Activated CD4-positive, alpha-beta T cell treated with anti-CD3 and anti-CD28 coated beads for 4 hours (primary cell): ENCODE measurements at places on chromosomes 13 and 19.

DNA sequence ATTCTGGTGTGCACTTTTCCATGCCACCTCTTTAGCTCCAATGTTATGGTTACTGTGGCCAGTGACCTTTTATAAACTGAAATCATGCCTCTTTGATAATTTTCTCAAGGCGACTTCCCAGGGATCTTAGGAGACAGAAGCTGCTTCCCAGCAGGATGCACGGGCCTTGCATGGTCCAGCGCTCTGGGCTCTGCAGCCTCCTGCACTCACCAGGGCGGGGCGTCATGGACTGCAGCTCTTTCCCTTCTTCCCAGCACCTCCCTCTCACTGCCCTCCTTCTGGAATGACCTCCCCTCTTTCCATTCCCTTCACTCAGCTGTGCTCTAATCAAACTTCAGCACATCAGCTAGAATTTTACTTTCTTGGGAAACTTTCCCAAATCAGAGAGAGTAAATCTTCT lies 318.3 kb downstream of the IRS2 start:
- DNase-seq: no peak

GRCh38 chr13:67372868-67373464 lies 142.8 kb upstream of the PCDH9 start:
- DNase-seq: no peak

DNA sequence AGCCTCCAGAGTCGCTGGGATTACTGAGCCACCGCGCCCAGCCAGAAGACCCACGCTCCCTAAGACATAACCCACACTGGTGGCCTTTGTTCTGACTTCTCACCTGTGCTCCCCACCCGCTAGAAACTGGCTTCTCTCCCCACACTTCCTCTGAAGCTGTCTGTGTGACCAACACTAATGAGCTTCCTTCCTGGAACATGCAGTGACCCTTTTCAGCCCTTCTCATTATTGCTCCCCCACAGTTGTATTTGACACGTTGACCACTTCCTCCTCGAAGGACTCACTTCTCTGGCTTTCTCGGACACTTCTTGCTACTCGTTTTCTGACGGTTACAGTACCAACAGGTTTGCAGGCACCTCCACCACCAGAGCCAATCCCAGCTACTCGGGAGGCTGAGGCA lies 10.9 kb downstream of the NCR1 start:
- DNase-seq: no peak

DNA sequence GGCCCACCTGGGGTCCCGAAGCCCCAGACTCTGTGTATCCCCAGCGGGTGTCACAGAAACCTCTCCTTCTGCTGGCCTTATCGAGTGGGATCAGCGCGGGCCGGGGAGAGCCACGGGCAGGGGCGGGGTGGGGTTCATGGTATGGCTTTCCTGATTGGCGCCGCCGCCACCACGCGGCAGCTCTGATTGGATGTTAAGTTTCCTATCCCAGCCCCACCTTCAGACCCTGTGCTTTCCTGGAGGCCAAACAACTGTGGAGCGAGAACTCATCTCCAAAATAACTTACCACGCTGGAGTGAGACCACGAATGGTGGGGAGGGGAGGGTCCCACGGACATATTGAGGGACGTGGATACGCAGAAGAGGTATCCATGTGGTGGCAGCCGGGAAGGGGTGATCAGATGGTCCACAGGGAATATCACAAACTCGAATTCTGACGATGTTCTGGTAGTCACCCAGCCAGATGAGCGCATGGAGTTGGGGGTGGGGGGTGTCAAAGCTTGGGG lies 1.0 kb upstream of the ICAM5 start:
- peak; percentile 41 for DNase-seq
